Mesothelial cell of epicardium (in vitro differentiated cells): ENCODE measurements at places on chromosomes 2 and 18. TPM values are rescaled to one million over a fixed set of nuclear protein-coding genes. Genes with fewer than 3 reads are reported as not detected.

DNA sequence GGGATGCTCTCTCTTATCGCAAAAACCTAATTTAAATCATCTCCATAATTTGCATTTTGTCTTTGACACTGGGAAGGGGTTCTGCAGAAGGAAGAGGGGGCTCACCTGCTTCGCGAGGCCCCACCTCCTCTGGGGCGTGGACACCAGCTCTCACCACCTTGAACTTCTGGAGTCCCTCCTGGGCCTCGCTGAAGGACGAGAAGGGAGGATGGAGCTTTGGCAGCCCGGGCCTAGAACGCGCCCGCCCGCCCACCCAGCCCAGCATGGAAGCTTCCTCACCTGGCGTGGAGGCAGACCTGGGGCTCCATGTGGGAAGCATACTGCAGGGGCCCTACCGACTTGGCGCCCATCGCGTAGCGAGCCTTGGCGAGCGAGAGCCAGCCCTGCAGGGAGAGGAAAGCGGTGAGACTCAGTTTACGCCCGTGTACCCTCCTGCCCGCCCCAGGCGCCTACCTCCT lies 1.1 kb upstream of the IMP4 start:
- DNase-seq, result no peak

- no peak for DNase-seq
These were observed 38.5 kb downstream of the KCTD18 start for GRCh38 chr2:200471324-200471848.

DNA sequence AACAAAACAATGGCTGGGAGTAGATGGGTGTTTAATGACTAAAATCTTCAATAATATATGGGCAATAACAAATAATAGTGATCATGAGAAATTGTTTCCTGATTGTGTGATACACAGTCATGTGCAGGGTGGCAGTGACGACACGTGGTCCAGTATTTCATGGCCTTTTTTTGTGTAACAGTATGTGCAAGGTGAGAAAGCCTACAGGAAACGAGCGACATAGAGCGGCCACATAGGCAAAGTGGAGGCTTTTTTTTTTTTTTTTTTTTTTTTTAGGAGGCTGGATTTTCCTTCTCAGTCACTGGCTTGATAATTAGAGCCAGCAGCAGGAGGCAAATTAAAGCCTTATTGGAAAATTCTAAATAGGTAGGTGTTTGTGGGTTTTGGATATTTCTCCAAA lies 123.7 kb downstream of the MYO3B start:
- DNase-seq, result no peak

DNA sequence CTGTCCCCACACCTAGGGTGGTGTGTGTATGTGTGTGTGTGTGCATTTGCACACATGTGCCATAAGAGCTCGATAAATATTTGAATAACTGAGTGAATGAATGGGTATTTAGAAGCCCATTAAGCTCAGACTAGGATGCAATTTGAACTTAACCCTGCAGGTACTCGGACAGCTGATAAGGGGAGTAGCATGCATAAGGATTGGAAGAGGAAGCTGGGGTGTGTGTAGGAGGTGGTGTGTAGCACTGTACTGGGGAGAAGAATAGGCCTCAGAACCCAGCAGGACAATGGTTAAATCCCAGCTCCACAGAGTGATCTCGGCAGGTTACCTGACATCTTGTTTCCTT lies 1.8 kb upstream of the KCNF1 start:
- DNase-seq, result no peak

The KIF1A gene
- total RNA-seq, result 46.2 to 49.5 TPM (median 48.9 TPM) in 3 replicates
